AG10803 (cell line): ENCODE measurements at places on chromosomes 2 and 18.
A peak's percentile ranks its signal among the peaks of the same experiment; 100 is the strongest.

- DNase-seq = no peak
Observed at GRCh38 chr18:48157956-48158355, 227.5 kb upstream of the SMAD2 start.

DNA sequence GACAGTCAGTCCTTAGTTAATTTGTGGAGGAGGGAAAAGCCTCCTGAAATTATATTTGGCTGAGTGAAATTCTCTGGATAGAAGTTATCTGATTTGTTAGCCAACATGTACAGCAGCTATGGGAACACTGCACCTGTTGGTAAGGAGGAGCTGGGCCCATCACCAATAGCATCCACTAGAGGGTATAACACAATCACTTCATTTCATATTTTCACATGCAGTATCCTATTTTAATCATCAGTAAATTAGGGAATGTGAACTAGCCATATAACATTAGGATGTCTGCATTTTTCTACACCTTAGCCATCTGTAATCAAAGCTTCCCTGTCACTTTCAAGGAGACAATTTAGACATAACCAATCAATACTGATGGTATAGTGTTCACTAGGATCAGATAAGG lies 818.4 kb upstream of the CDH2 start:
- peak; percentile 1 for DNase-seq

GRCh38 chr2:81467096-81467495 lies 1162.5 kb upstream of the LRRTM1 start:
- DNase-seq = no peak

GRCh38 chr2:64593035-64593655 lies 60.6 kb downstream of the SERTAD2 start:
- peak; percentile 37 for DNase-seq

GRCh38 chr2:109721626-109722025 lies 72.5 kb upstream of the RGPD5 start:
- DNase-seq = no peak
